ENCODE measurements at places on chromosomes 5 and 9. TPM values are rescaled to one million over a fixed set of nuclear protein-coding genes. Genes with fewer than 3 reads are reported as not detected.

Gene ATG10
- polyA plus RNA-seq = 5.3 TPM

Gene FOXD1
- 0.14 TPM for polyA plus RNA-seq

Gene MYOT
- polyA plus RNA-seq = 13.1 TPM

Gene PFN3
- polyA plus RNA-seq = not detected

DNA sequence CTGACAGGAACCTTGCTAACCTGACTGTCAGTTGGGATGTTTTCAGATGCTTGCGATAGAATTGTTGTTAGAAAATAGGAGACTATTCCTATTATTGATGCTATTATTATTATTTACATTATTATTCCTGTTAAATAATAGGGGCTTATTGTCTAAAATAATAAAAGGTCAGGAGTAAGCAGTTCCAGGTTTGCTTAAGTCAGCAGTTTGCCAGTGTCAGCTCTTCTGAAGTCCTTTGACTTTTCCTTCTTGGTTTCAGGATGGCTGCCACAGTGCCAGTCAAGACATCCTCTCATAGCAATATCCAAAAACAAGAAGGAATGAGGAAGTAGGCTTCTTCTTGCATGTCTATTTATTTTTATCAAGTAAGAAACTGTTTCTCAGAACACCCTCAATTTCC lies 141.7 kb upstream of the MARCHF11 start:
- DNase-seq = no peak

DNA sequence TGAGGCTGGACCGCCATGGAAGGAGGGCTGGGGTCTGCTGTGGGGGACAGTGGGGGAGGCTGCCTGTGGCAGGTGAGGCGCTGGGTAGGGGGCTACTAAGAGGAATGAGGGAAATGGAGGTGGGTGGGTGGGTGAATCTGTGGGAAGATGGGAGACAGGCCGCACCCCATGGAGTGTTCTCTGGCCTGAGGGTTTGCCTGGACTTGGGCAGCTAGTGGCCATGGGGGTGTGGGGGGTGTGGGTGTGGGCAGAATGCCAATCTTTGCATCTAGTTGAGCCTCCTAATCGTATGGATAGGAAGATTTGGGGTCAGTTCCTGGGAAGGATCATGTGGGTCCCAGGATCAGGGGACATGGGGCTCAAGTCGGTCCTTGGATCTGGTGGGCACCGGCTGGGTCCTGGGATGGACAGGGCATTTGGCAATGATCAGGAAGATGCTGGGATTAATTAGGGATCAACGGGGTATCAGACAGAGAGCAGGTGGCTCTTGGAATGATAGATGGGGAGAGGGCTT lies 518 bp downstream of the ZDHHC12 start:
- DNase-seq = no peak

- peak; percentile 58 for DNase-seq
Measured at GRCh38 chr5:55897905-55898304, 46.7 kb downstream of the IL31RA start.
